Subcutaneous preadipocyte (primary cell): ENCODE measurements at places on chromosomes 4 and X. TPM values are rescaled to one million over a fixed set of nuclear protein-coding genes. Genes with fewer than 3 reads are reported as not detected.

Gene PNCK
- total RNA-seq: not detected in 2 replicates

Gene GRSF1
- total RNA-seq: 79.4 and 81.5 TPM in 2 replicates

Gene MAMLD1
- total RNA-seq: 0.73 and 2.3 TPM in 2 replicates

Gene P2RY4
- under 0.01 and 0.39 TPM in 2 replicates for total RNA-seq

Gene ADGRG2
- total RNA-seq: 11.9 and 14.0 TPM in 2 replicates

Gene AR
- total RNA-seq: 12.3 and 13.2 TPM in 2 replicates

Gene USP17L22
- not detected in 2 replicates for total RNA-seq

Gene SYTL5
- under 0.01 TPM in 1 of 2 replicates, not detected in the other for total RNA-seq
